A549 treated with dexamethasone at 1 μM for 4 hours (cell line): ENCODE measurements at places on chromosomes 1 and 21. TPM values are rescaled to one million over a fixed set of nuclear protein-coding genes. Genes with fewer than 3 reads are reported as not detected.

Gene RPL11
- 1,437 to 1,632 TPM (median 1,495 TPM) in 5 replicates for total RNA-seq

Gene WNT4
- total RNA-seq: 0.27 to 0.41 TPM (median 0.37 TPM) in 5 replicates

Gene ARHGAP30
- 0.06 to 0.15 TPM (median 0.14 TPM) in 5 replicates for total RNA-seq

Gene PRKACB
- 7.5 to 10.8 TPM (median 9.7 TPM) in 5 replicates for total RNA-seq

Gene OR2L13
- not detected in 5 replicates for total RNA-seq

Gene OR2T33
- not detected in 5 replicates for total RNA-seq

Gene PRR9
- 0.10 TPM in 1 of 5 replicates, not detected in the others for total RNA-seq

Gene TMPRSS15
- not detected in 5 replicates for total RNA-seq

Gene C1orf87
- total RNA-seq: not detected in 5 replicates

Gene LAX1
- not detected in 5 replicates for total RNA-seq

Gene MPL
- 0.15 to 0.25 TPM (median 0.16 TPM) in 3 of 5 replicates, not detected in the others for total RNA-seq

Gene SMCP
- total RNA-seq: not detected in 5 replicates

Gene ATG4C
- 3.0 to 5.2 TPM (median 4.8 TPM) in 5 replicates for total RNA-seq

Gene SERINC2
- 16.4 to 35.1 TPM (median 31.2 TPM) in 5 replicates for total RNA-seq

Gene OR6N2
- total RNA-seq: not detected in 5 replicates

Gene VWA5B1
- total RNA-seq: not detected in 5 replicates

Gene NTMT2
- not detected in 5 replicates for total RNA-seq

Gene TRIM46
- total RNA-seq: 1.8 to 2.9 TPM (median 2.5 TPM) in 5 replicates

Gene KANK4
- 0.27 to 0.46 TPM (median 0.40 TPM) in 5 replicates for total RNA-seq

Gene CCDC185
- 0.05 to 0.09 TPM (median 0.06 TPM) in 3 of 5 replicates, not detected in the others for total RNA-seq

Gene WRAP73
- total RNA-seq: 12.0 to 19.3 TPM (median 18.2 TPM) in 5 replicates

Gene GBP5
- 0.01 to 0.08 TPM in 2 of 5 replicates, not detected in the others for total RNA-seq

Gene PLA2G5
- total RNA-seq: not detected in 5 replicates

Gene CLCNKB
- 0.06 to 0.14 TPM (median 0.11 TPM) in 5 replicates for total RNA-seq

Gene TCHHL1
- total RNA-seq: not detected in 5 replicates

Gene AGRN
- total RNA-seq: 56.7 to 117 TPM (median 107 TPM) in 5 replicates

Gene MYOG
- not detected in 5 replicates for total RNA-seq

Gene TESK2
- total RNA-seq: 0.10 to 0.29 TPM (median 0.18 TPM) in 5 replicates

Gene DYNLT5
- not detected in 5 replicates for total RNA-seq

Gene KIF2C
- 31.9 to 38.9 TPM (median 36.7 TPM) in 5 replicates for total RNA-seq

Gene FCRL6
- not detected in 5 replicates for total RNA-seq

Gene GPA33
- not detected in 5 replicates for total RNA-seq

Gene VCAM1
- 0.04 to 0.06 TPM (median 0.05 TPM) in 4 of 5 replicates, not detected in the other for total RNA-seq

Gene PDE9A
- 1.0 to 1.7 TPM (median 1.6 TPM) in 5 replicates for total RNA-seq

Gene FLG
- under 0.01 to 0.01 TPM (median 0.01 TPM) in 4 of 5 replicates, not detected in the other for total RNA-seq

Gene OLIG2
- 0.02 TPM in 1 of 5 replicates, not detected in the others for total RNA-seq

Gene ANGPTL3
- total RNA-seq: not detected in 5 replicates

Gene NEGR1
- total RNA-seq: not detected in 5 replicates

Gene PHGDH
- total RNA-seq: 70.7 to 91.3 TPM (median 78.5 TPM) in 5 replicates

Gene GSTM5
- not detected in 5 replicates for total RNA-seq

Gene VANGL2
- 0.62 to 0.80 TPM (median 0.74 TPM) in 5 replicates for total RNA-seq

Gene CFHR5
- total RNA-seq: not detected in 5 replicates

Gene FOXJ3
- 15.3 to 23.4 TPM (median 20.8 TPM) in 5 replicates for total RNA-seq

Gene C8B
- not detected in 5 replicates for total RNA-seq

Gene IL20
- not detected in 5 replicates for total RNA-seq

Gene PTPN7
- total RNA-seq: not detected in 5 replicates

Gene AADACL4
- not detected in 5 replicates for total RNA-seq

Gene DNAJC28
- 0.26 to 0.40 TPM (median 0.31 TPM) in 5 replicates for total RNA-seq

Gene TRIM67
- total RNA-seq: 0.03 to 0.22 TPM (median 0.11 TPM) in 5 replicates

Gene SLAMF9
- 0.22 to 0.43 TPM (median 0.37 TPM) in 5 replicates for total RNA-seq

Gene KAZN
- total RNA-seq: 2.9 to 4.7 TPM (median 3.8 TPM) in 5 replicates

Gene AMY1C
- not detected in 5 replicates for total RNA-seq
